ENCODE measurements at places on chromosomes 7 and 10.

DNA sequence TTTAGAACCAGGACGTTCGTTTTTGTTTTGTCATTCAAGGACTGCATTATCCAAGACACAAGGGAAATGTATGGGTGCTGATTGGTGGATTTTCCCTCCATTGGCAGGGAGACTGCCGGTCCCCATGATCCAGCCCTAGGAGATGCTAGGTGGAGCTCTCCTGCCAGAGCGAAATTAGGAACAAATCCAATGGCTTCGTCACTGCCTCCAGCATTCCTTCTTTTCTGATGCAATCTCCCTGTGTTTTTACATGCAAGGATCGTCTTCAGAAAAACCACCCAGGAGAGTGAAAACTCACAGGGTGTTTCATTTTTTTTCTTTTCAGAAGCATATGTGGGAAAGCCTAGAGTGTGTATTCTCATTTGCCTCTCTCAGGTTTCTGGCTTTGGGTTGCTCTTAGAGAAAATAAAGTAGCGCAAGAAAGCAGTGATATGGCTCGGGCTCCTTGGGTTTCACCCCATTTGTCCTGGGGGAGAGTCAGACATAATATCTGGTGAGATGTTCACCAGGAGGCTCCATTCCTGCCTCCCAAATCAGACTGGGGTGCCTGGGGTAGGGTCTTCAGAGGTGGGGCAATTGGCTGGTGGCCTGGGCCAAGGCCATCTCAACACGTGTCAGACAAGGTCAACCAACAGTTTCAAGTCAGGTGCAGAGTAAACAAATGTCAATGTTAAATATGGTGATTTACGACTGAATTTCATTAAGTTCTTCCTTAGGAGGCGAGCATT lies 450.9 kb upstream of the MKI67 start:
- DNase-seq = no peak

DNA sequence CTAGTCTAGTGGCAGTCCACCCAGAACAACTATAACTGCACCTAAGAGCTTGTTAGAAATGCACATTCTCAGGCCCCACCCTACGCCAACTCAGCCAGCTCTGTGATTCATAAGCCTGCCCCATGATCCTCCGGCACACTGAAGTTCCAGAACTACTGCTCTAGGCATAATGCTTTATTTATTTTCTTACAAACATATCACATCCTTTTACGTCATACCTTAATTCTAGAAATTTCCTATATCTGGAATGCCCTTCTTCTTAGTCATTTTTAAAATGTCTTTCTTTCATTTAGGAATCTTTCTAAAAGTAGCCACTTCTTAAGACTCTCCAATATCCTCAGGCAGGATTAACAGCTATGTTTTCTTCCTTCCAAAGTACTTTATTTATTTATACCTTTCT lies 480.1 kb downstream of the INHBA start:
- DNase-seq = no peak

DNA sequence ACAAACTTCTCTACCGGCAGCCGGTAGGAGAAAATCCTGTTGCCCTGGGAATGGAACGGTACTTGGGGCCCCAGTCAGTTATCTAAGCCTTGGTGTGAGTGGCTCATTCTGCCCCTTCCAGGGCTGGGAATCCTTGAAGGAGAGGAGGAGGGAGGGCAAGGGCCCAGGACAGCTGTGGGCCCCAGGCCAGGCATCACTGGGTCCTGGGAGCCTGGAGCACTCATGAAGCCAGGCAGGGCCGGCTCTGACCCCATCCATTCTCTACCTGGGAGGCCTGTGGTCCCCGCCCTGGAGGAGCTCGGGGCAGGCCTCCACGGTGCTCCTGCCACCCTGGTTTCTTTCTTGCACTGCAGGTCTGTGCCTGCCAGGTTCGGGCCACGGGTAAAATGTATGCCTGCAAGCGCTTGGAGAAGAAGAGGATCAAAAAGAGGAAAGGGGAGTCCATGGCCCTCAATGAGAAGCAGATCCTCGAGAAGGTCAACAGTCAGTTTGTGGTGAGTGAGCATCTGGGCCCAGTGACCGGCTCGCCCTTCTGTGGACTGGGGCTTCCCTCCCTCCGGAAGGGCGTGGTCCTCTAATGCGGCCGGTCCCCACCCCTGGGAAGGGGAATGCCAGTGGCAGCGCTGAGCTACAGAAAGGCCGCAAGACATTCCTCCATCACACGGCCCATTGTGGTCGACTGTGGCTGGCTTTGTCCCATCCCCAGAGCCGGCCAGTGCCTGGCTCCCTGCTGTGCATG lies 111.3 kb downstream of the RGS10 start:
- DNase-seq = no peak

DNA sequence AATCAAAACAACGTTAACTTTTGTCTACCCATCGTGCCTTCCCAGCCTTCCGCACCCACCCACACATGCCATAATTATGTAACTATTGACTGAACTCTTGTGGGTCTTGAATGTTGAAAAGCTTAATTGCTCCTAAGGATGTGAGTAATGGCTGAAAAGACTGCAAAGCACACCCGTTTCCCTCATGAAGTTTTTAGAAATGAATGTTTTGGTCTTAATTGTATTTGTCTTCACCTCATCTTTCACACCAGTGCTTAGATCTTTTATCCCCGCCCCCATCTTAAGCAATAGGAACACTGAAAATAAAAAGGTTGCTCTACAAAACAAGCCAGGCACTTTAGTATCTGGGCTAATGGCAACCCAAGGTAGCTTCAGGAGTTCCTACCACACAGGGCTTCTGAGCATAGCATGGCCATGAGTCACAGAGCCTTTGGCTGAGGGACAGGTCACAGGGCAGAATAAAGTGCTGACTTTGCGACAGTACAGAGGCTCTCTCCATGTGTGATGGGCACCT lies 690.5 kb downstream of the PARD3 start:
- no peak for DNase-seq

DNA sequence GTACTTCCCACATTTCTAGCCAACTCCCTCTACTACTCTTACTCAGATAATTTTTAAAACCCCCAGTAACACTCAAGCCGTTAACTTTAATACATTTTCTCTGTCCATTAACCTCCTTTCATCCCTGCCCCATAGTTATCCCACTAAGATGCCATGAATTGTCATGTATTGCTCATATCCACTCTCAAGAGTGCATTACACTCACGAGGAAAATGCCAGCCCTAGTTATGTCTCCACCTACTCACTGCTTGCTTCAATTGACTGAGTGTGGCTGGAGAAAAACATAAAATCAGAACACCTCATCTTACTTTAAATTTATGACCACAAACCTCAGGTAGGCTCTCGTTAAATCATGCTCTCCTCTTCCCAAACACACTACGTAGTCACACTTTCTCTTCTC lies 324.1 kb upstream of the NPSR1 start:
- no peak for DNase-seq

GRCh38 chr7:142320883-142321282 lies 63.0 kb upstream of the PRSS58 start:
- DNase-seq = no peak

DNA sequence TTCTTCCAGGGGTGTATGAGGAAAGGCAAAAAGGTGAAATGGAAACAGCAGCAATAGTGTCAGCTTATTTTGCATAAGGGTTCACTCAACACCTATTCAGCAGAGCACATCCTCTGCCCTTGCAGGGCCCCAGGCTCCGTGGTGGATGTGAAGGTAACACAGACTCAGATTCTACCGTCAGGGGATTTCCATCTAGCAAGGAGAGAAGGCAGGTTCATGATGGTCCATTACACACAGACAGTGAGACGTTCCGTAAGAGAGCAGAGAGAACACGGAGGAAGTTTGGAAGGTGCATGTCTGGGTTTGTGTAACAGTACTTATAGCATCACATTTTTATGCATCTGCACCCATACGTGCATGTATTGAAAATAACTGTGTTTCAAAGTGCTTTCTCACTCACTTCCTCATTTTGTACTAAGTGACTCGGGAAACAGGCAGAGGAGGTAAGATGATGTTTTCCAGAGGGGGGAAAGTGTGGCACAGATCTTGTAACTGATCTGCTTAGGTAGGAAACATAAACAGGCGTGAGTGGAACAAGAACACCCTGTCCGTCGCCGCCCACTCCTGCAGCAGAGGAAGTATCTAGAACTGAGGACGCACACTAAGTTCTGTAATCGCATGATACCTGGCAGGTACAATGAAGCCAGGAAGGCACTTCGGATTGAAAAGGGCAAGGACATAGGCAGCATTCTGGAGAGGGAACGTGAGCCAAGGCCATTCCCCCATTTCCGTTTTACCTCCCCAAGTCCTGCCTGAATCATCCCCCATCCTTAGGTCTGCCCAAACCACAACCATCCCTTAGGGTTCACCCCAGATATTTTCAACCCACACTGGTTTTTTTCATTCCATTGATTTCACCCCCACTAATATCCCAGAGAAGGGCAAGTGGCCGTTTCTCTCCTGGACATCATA lies 1.0 kb upstream of the ENO4 start:
- DNase-seq = peak; percentile 63

- DNase-seq = no peak
Measured at GRCh38 chr7:18974803-18975202, 142.6 kb downstream of the TWIST1 start.

All from GM10248 (cell line).